ENCODE measurements at places on chromosomes 7 and 10.

DNA sequence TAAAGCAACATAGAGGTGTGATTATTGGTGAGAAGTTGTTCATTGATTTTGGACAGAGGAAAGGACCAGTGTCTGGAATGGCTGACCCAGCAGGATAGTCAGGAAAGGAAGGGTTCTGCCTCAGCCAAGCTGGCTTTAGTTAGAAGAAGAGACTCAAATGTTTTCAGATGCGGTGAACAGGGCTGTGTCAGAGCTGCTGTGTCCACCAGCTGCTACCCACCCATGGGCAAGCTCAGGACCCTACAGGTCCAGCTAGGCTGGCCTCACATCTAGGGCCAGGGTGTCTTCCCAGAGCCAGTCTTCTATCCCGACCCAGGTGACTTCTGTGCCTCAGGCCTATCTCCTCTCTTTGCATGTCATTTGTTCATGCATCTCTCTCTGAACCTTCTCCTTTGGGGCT is 37.3 kb upstream of the CXCL12 start:
- H3K27ac ChIP-seq: no peak overlapping the region
- no peaks in the 10 kb centered on the region for H3K27me3 ChIP-seq
- DNase-seq: no peak
- H3K4me1 ChIP-seq: no peaks in the 10 kb centered on the region
- no peaks in the 10 kb centered on the region for H3K36me3 ChIP-seq

- H3K27me3 ChIP-seq: no peaks in the 10 kb centered on the region
- no peaks in the 10 kb centered on the region for H3K36me3 ChIP-seq
- no peak overlapping the region for H3K27ac ChIP-seq
- H3K4me3 ChIP-seq: no peak overlapping the region
Measured at GRCh38 chr7:91832493-91833045, 47.9 kb downstream of the MTERF1 start.

DNA sequence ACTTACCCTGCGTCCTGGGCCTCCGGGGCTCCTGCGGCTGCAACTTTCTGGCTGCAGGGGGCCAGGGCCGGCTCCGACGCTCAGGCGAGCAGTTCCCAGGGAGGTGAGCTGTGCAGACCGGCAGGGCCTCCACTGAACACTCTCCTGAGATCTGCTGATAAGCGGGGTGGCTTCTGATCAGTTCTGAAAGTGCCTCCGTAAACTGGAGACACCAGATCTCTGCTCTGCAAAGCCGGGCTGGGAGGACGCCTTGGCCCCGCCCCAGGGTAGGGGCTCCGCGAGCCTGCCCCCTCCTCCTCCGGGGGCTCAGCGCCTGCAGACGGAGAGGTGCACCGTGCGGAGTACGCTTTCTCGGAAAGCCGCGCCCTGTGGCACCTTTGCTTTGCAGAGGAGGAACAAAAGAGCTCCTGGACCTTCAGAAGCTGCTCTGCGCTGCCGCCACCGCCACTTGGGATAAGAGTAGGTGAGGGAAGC is 141.3 kb upstream of the VKORC1L1 start:
- no peak overlapping the region for H3K27ac ChIP-seq
- no peaks in the 10 kb centered on the region for H3K4me1 ChIP-seq
- DNase-seq: peak; percentile 11
- no peaks in the 10 kb centered on the region for H3K36me3 ChIP-seq
- H3K27me3 ChIP-seq: no peaks in the 10 kb centered on the region
- H3K4me3 ChIP-seq: peak overlapping the region; percentile 33

- H3K27me3 ChIP-seq: no peaks in the 10 kb centered on the region
- DNase-seq: no peak
- H3K27ac ChIP-seq: no peak overlapping the region
- H3K36me3 ChIP-seq: no peaks in the 10 kb centered on the region
- H3K4me3 ChIP-seq: no peak overlapping the region
Measured at GRCh38 chr7:128427289-128427891, 17.6 kb upstream of the IMPDH1 start.

DNA sequence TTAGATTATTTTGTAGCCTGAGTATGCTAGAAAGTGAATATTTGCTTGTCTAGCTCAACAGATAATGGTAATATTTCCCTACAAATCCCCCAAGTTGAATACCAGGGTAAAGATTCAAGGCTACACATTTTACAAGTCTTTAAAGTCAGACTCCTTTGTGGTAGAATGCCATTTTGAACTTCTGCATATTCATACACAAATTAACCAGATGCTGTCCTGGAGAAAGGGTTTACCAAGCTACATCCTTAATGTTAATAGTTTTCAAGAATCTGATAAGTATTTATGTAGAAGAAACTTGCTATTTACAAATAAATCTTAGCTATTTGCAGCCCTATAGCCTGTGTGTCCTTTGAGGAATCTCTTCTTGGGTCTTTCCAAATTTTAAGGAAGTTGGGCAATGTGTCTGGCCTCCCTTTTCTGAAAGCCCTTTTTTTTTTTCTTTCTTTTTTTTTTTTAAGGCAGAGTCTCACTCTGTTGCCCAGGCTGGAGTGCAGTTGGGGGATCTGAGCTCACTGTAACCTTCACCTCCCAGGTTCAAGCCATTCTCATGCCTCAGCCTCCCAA is 82.6 kb downstream of the CPEB3 start:
- H3K4me1 ChIP-seq: no peaks in the 10 kb centered on the region
- H3K4me3 ChIP-seq: no peak overlapping the region
- DNase-seq: no peak

DNA sequence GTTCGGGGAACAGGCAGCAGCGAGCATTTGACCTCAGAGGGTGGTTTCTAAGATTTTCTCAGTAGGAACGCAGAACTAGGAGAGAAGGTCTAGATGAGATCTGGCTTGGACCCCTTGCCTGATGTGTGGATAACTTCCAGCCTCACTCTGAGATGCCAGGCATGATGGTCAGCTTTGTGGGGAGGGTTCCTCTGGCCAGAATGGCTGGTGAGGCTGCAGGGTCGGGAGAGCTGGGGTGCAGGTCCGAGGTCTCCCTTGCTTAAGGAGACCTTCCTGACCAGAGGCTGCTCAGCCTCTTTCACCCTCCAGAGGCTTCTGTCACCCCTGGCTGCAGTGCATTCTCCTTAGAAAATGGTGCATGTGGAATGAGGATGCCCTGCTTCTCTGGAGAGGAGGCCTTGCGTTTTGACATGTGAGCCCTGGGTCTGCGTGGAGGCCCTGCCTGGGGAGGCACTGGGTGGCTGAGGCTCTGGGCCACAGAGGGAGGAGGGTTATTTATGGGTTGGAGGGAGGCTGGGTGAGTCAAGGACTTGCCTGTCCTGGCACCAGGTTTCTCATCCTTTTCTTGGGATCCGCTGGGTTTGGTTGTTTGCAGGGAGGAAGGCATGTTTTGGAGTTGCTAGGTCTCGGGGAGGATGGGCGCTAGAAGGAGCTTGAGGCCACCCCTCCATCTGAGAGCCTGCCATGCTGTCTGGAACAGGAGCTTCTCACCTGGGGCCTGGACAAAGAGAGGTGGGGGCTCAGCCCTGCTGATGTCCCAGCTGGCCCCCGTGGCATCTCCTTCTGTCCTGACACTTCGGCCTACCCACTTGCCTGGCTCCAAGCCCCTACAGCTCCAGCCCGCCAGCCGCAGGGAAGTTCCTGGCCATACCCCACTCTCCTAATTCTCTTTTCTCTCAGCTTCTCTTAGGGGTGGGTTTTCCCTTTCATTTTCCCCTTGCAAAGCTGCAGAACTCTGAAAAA is 3.9 kb downstream of the FAM241B start:
- DNase-seq: no peak
- peaks cover 3% of the 10 kb centered on the region for H3K4me1 ChIP-seq
- no peak overlapping the region for H3K27ac ChIP-seq

DNA sequence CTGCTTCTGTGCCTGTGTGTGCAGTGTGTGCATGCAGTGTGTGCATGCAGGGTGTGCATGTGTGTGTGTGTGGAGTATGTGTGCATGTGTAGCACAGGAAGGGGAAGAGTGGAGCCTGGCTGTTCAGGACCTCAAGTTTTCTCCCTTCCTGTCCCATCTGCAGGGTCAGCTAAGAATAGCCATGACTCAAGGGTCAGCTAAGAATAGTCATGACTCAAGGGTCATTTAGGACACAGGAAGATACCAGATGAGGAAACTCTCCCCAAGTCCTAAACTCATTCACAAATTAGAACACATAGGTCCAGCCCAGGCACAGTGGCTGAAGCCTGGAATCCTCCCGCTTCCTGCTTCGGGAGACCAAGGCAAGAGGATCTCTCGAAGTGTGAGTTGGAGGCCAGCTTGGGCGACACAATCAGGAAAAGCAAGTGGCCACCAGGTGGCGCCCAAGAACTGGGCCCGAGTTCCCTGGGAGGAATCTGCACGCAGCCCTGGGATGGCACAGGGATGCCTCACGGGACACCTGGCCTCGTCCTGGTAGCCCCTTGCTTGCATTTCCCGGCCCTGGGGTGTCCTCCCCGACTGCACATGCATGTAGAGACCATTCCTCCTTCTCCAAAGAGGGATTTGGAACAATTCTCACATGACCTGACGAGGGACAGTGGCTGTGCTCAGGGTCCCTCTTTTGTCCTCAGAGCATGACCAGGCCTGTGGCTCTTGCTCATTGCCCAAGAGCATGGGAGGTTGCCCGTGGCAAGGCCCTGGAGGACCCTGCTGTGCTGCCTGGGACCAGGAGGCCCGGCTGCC is 21.4 kb upstream of the VOPP1 start:
- H3K27ac ChIP-seq: no peak overlapping the region
- no peaks in the 10 kb centered on the region for H3K36me3 ChIP-seq
- no peaks in the 10 kb centered on the region for H3K27me3 ChIP-seq
- H3K4me1 ChIP-seq: no peaks in the 10 kb centered on the region
- H3K4me3 ChIP-seq: no peak overlapping the region
- peak; percentile 67 for DNase-seq

- no peak overlapping the region for H3K27ac ChIP-seq
- DNase-seq: no peak
- H3K4me3 ChIP-seq: no peak overlapping the region
- H3K27me3 ChIP-seq: no peaks in the 10 kb centered on the region
Measured at GRCh38 chr7:514651-515598, 4.7 kb downstream of the PDGFA start.

DNA sequence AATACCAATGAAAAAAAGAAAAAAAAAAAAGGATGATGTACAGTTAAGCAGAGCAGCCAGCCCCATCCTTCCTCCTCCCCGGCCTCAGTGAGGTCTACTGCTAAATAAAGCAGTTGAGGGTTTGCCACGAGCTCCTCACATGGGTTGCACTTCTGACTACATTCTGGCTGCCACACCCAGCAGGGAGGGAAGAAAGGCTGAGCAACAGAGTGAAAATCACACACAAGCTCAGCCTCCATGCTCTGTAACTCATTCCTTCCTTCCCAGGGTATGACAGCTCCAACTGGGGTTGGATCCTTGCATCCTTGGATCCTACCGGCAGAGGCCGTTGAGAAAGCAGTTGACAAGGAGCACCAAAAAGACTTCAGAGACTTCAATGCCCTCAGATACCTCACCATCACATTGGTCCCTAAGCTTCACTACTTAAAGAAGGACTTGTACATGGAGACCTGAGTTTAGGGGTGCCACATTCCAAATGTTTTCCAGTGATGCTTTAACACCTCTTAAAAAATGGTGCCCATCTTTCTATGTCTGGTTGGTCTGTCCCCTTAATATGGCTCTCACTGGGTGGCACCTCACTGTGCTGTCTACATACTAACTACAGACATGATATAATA is 52.9 kb upstream of the PIK3CG start:
- H3K27me3 ChIP-seq: no peaks in the 10 kb centered on the region
- H3K4me1 ChIP-seq: no peaks in the 10 kb centered on the region
- no peak overlapping the region for H3K27ac ChIP-seq
- no peak overlapping the region for H3K4me3 ChIP-seq

DNA sequence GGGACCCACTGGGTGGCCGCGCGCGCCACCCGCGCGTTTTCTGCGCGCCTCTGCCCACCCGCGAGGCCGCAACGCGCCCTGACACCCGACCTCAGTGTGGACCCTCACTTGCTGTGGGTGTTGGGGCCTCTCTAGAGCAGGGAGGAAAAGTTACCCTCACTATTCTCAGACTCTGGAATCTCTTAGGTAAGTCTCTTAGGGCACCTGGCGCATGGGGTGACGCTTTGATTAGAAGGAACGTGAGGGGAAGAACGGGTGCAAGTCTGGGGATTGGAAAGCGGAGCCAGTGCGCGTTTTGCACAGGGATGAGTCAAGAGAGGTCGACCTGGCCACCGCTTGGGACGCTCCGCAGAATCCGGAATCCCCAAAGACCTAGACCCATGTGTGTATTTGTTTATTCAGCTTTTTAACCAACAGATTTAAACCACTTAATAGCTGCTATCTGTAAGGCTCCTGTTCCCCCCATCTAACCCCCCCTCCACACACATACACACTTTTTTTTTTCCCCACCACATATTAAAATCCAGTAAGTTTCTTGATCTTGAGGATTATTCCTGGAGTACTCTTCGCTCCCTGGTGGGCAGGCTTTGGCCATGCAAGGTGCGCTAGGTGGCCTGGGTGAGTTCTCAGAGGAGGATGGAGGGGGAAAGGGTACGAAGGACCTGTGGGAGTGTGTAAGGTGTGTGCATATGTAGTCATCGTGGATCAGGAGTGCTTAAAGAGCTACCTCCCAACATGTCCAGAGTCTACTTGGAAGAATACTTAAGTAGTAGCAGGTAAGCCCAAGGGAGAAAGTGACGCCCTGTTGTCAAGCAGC is 169.1 kb upstream of the PPP1R3A start:
- H3K4me1 ChIP-seq: peaks cover 3% of the 10 kb centered on the region
- H3K4me3 ChIP-seq: peak overlapping the region; percentile 43
- DNase-seq: no peak
- H3K36me3 ChIP-seq: no peaks in the 10 kb centered on the region

GRCh38 chr10:48332871-48333216 is 26.4 kb downstream of the MAPK8 start:
- no peaks in the 10 kb centered on the region for H3K4me1 ChIP-seq
- H3K4me3 ChIP-seq: no peak overlapping the region
- no peak overlapping the region for H3K27ac ChIP-seq
- no peaks in the 10 kb centered on the region for H3K27me3 ChIP-seq
- no peak for DNase-seq
- peaks cover 2% of the 10 kb centered on the region for H3K36me3 ChIP-seq

DNA sequence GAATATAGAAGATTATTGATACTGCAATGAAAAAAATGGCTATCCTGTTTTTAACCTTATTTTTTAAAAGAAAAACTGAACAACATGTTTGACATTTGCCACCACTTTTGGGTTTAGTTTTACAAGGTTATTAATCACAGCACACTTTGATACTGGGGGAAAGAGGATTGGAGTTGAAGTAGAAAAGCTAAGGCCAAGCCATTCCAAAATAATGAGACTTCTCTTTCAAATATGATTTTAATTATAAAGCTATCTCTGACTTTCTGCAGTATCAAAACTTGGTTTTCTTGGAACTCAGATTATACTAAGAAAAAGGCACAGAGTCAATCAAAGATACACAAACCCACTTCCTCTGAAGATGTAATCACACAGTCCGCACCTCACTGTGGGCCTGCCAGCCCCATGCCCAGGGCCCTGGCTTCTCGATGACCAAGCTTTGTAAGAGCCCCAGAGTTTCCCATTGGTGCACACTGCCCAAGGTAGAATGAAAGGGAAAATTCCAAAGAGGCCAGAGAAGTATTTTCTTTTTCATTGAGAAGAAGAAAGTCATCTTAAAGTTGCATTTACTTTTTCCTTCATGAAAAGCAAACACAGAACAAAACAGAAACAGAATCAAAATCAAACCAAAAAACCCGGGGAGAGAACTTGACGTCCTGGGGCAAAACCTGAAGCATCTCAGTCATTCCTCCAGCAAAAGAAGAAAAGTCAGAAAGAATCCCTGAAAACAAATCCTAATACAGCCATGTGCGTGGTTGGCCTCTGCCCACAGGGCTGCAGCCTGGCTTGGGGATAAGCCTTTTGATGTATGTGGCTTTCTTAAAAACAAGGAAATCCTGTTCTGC is 187.7 kb upstream of the KLF6 start:
- H3K4me1 ChIP-seq: no peaks in the 10 kb centered on the region
- no peaks in the 10 kb centered on the region for H3K36me3 ChIP-seq
